ENCODE measurements at places on chromosomes 7 and 10.
A peak's percentile ranks its signal among the peaks of the same experiment; 100 is the strongest.

- no peak for DNase-seq
Observed at GRCh38 chr10:57579926-57580325, 687.8 kb downstream of the IPMK start.

GRCh38 chr7:15306296-15306695 is 255.5 kb downstream of the AGMO start:
- DNase-seq, result no peak

DNA sequence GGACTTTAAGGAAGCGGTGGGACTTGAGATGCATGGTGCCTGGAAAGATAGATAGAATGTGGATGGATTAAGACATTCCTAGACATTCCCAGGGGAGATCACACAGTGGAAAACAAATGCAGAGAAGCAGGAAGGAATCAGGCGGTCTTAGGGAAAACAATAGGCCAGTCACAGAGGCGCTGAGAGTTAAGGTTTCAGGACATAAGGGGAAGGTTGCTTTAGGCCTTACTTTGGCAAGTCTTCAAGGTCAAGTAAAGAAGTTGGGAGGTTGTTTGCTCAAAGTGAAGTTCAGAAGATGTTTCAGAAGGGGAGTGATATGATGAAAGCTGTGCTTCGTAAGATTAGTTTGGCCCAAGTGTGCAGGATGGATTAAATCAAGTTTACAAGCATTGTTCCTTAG is 109.4 kb downstream of the SUGCT start:
- DNase-seq, result no peak

DNA sequence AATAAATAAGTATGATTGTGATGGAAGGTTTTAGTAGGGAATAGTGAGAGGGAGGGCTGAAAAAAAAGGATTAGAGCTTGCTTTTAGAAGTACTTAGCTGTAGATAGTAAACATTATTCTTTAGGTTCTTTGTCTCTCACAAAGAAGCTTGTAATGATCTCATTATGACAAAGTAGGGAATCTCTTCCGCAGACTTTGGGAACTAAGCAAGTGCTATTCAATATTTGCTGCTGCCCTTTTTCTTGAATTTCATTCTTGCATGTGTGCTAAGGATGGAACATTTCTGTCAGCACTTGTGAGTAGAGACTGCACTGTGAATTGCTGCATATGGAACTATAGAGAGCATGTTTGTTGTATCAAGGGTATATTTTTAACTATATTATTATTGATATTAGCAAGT is 173.4 kb downstream of the ST7 start:
- no peak for DNase-seq

DNA sequence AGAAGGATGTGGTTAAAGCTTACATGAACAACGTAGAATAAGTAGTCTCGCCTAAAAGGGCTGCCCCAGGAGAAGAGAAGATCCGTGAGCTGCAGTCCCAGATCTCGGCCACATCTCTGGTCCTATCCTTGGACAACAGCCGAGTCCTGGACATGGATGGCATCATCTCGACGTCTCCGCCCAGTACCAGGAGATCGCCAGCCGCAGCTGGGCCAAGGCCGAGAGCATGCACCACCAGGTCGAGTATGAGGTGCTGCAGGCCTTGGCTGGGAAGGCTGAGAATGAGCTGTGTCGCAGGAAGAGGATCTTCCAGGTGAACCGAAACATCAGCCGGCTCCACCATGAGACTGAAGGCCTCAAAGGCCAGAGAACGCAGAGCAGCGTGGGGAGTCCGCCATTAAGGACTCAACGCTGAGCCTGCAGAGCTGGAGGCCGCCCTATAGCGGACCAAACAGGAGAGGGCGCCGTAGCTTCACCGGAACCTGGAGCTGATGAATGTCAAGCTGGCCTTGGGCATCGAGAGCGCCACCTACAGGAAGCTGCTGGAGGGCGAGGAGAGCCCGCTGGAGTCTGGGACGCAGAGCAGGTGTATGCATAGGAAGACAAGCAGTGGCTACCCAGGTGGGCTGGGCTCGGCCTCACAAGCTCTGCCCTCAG is 22.2 kb downstream of the LIPK start:
- DNase-seq, result no peak

- no peak for DNase-seq
Observed at GRCh38 chr10:114266521-114266920, 27.5 kb downstream of the VWA2 start.

- no peak for DNase-seq
Observed at GRCh38 chr10:27372095-27372494, 131.5 kb upstream of the ACBD5 start.

DNA sequence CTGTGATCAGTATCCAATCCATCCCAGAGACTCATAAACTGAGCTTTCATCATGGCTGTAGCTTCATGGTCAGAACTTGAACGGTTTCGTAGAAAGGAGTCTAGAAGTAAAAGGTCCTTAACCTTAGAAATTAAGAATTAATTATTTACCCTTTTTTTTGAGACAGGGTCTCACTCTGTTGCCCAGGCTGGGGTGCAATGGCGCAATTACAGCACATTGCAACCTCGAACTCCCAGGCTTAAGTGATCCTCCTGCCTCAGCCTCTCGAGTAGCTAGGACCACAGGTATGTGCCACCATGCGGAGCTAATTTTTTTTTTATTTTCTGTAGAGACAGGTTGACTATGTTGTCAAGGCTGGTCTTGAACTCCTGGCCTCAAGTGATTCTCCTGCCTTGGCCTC is 41.7 kb downstream of the ATAD1 start:
- no peak for DNase-seq

- DNase-seq, result no peak
Observed at GRCh38 chr7:113752289-113752688, 166.5 kb downstream of the PPP1R3A start.

DNA sequence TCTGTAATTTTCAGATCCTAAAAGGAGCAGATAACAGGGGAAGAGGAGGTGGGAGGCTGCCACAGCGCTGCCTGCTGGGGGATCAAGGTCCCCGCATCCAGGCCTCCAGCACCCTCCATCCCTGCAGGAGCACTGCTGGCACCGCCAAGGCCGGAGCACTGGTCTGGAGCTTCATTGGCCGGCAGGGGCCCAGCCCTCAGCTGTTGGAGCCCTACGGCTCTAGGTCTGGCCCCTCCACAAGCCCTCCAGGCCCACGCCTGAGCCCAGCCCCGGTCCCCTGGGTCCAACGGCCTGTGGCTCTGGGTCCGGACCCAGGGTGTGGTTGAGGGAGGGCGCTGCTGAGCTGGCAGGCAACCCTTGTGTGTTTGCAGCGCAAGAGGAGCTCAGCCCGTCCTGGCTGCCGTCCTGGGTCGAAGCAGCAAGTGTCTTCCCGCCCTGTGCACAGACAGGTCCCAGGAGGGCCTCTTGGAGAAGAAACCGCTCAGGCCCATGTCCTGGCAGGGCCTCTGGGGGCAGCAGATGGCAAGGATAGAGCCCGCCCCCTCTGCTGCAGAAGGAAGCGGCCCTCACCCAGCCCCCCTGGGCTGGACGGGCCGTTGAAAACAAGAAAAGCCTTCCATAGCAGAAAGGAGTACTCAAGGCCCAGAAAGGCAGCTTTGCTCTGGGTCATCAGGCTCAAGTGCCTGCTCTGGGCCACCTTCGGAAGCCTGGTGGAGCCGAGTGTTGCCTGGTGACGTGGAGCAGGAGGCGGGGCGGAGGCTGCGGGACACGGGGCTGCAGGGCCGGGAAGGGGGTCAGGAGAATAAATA is 54.3 kb upstream of the TNRC18 start:
- DNase-seq, result no peak

GRCh38 chr10:34985823-34986222 is 104.3 kb downstream of the CUL2 start:
- no peak for DNase-seq

- DNase-seq, result no peak
Observed at GRCh38 chr7:10646194-10646593, 327.5 kb upstream of the PHF14 start.

DNA sequence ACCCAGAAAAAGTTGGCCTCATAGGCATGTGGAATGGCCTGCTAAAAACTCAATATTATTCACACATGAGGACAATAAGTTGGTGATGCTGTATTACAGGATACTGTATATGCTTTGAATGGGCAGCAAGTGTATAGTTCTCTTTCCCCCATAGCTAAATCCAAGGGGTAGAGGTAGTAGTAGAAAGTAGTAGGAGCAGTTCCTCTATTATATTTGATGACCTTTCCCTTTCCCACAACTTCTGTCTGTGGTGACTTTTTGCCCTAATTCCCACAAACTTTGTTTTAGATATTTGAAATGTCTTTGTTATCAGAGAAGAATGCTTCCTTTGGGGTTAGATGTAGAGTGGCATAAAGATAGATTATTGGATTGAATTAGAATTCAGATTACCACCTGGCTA is 154.0 kb upstream of the STEAP4 start:
- DNase-seq, result no peak

DNA sequence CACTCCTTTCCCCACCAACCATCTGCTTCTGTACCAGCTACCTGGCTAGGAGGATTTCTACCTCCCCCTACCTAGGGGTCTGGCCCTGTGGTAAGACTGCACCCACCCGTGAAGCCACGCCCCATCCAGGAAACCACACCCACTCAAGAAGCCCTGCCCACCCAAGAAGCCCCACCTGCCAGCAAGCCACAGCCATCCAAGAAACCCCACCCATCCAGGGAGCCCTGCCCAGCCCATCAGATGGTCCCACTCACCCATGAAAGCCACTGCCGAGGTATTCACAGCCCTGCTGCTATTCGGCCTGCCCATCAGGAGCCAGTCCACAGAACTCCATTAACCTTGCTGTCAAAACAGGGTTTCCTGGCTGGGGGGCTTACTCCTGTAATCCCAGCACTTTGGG is 15.6 kb upstream of the MUC3A start:
- DNase-seq, result no peak

DNA sequence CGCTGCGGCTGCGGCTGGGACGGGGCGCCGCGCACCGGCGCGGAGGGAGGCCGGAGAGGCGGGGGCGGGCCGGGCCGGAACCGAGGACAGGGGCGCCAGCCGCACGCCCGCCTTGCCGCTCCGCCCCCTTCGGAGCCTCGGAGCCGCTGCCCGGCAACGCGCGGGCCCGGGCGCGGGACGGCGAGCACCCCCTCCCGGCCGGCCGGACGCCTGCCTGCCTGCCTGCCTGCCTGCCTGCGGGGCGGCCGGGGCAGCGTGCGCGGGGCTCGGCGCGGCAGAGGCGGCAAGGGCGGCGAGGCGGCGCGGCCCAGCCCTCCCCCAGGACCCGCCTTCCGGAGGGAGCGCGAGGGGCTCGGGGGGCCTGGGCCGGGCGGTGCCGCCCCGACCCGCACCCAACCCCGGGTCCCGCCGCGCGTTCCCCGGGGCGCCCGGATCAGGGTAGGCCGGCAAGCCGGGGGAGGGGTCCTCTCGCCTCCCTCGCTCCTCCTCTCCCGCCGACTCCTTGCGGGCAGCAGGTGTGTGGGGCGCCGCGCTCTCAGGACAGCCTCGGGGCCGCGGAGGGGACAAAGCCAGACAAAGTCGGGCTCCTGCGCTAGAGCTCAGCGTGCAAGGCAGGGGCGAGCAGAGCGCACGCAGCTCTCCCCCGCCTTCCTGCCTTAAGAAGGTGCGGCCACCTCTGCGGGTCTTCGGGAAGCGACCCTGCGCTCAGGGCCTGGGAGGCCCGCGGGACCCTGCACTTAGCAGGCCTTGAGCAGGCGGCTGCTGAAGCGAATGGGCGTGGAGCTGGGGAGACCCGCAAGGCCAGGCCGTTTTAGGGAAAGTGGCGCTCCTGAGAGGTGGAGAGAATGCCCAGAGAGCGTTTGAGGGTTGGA is at the start of gene KIAA1549:
TSS of gene KIAA1549 (minus strand) at position 58 of the 872 bp plus-strand sequence. CDS start 120 bp downstream, outside the sequence.
- peak; percentile 42 for DNase-seq

DNA sequence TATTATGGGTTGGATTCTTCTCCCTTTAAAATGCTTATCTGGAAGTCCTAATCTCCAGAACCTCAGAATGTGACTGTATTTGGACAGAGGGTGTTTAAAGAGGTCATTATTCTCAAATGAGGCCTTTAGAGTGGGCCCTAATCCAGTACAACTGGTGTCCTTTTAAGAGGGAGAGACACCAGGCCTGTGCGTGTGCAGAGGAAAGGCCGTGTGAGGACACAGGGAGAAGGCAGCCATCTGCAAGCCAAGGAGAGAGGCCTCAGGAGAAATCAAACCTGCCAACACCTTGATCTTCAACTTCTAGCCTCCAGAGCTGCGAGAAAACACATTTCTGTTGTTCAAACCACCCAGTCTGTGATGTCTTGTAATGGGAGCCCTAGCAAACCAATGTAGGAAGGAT is 235.4 kb upstream of the MYO3A start:
- no peak for DNase-seq

GRCh38 chr7:35025369-35025870 is 11.9 kb downstream of the DPY19L1 start:
- no peak for DNase-seq

GRCh38 chr10:87670586-87670985 is 10.9 kb downstream of the PAPSS2 start:
- no peak for DNase-seq

DNA sequence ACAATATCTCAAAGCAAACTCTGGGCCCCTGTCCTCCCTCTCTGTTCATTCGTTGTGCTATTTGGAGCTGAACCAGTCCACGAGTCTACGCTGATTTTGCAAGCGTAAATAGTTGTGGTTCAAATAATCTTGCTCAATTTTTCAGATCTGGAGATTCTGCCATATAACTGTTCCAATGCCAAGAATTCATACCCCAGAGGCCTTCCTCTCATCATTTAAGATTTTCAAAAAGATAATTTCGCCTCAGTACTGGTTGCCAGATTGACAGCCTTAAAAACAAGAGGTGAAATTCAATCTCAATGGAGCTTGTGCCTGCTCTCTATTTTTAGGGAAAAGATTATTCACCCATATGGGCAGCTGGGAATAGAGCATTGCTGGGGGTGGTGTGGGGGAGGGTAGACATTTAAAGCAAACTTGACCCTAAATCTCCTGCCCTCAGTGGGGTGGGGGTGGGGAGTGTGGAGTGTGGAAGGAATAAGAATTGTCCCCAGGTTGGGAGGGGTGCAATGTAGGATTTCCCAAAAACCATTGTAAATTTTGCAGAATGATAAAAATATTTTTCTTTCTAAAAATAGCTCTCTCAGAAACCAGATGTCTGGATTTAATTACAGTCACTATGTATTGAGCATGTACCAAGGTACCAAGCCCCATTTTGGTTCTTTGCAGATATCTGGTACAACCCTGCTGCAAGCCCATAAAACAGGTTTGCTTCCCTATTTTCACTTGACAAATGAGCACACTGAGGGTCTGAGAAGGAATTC is 104.7 kb upstream of the EEPD1 start:
- DNase-seq, result no peak

DNA sequence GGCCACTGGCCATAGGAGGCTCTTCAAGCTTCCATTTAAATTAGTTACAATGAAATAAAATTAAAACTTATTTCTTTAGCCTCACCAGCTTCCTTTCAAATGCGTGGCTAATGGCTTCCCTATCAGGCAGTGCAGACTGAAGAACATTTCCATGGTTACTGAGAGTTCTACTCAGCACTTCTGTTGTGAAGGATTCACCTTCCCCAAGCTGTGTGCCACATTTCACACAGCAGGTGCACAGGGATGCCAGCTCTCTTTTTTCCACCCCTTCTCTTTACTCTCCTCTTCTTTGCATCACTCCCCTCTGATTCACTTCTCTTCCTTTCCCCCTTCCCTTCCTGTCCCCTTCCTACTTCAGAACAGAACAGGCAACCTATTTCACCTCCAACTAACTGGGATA is 833 bp downstream of the GDF2 start:
- DNase-seq, result no peak

- DNase-seq, result no peak
Observed at GRCh38 chr7:152511736-152512135, 75.9 kb upstream of the KMT2C start.
